ENCODE measurements at places on chromosomes 12 and 14. TPM values are rescaled to one million over a fixed set of nuclear protein-coding genes. Genes with fewer than 3 reads are reported as not detected.

Gene MDP1
- total RNA-seq = 12.6 TPM

DNA sequence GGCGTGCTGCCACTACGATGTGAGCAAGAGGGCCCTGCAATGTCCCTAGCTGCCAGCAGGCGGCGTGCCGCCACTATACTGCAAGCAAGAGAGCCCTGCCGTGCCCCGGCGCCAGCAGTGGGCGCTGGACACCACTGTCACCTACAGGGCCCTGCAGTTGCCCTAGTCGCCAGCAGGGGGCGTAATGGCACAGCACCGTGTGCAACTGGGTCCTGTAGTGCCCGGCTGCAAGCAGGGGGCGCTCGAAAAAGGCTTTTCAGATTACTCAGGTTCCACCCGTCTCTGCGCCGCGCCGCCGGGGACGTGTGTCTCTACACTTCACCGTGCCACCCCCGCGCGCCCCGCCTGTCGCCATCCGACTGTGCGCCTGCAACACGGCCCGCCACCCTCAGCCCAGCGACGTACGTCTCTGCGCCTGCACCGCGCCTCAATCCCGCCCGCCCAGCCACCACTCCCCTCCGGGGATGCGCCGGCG lies 1356.9 kb downstream of the TMEM121 start:
- H3K4me1 ChIP-seq = no peaks in the 10 kb centered on the region
- no peak overlapping the region for H3K27ac ChIP-seq
- H3K36me3 ChIP-seq = no peaks in the 10 kb centered on the region
- no peak overlapping the region for H3K4me3 ChIP-seq
- DNase-seq = no peak

DNA sequence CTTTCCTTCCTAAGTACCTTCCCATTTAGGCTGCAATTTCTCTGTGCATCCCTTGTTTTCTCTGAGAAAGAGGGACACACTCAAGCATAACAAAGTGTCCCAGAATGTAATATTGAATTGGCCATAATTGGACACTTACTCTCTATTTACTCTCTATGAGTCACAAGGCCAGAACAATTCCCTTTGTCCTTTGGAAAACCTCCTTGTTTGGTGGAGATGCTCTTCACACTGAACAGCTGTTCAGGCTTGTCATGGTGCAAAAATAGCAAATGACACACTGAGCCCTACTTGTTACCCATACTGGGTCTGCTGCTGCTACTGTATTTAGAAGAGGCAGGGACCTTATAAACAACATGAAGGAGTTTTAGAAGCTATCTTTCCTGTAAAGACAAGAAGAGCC lies 1590.5 kb upstream of the TMEM132C start:
- H3K36me3 ChIP-seq = no peaks in the 10 kb centered on the region
- no peaks in the 10 kb centered on the region for H3K4me1 ChIP-seq
- H3K27ac ChIP-seq = no peak overlapping the region
- no peak overlapping the region for H3K4me3 ChIP-seq
- no peak for DNase-seq

Gene TAS2R46
- 1.3 TPM for total RNA-seq

DNA sequence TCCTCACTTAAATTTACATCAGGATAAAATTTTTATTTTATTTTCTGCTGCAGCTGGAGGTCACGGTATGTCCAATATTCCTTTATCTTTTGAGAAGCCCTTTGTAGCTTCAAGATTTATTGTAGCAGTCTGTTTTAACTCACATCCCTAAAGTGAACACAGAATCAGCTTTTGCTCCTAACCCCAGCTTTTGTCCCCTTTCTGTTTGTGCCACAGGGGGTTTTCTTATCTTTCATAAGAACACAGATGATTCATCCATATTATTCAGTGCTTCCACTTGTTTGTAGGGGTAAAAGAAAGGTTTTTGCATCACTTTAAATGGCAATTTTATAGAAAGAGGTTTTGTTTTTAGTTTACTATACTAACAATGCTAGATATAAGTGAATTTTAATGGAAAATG lies 21.8 kb upstream of the PIK3C2G start:
- no peak overlapping the region for H3K27ac ChIP-seq
- H3K36me3 ChIP-seq = no peaks in the 10 kb centered on the region
- H3K4me1 ChIP-seq = no peaks in the 10 kb centered on the region
- no peak overlapping the region for H3K4me3 ChIP-seq

Gene ANKS1B
- total RNA-seq = not detected

DNA sequence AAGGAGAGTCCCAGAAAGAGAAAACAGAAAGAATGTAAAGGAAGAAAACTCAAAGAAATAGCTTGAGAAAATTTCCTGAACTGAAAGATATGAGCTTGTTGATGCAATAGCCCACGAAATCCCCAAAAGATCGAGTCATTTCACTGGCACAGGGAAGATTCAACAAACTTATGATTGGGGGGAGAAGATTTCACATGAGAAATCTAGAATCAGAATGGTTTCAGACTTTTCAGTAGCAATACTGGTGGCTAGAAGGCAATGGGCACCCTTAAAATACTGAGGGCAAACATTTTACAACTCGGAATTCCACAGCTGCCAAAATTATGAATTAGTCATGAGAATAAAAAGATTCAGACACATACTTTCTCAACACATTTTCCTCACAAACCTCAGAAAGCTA lies 8.9 kb upstream of the KRT7 start:
- peaks cover 6% of the 10 kb centered on the region for H3K4me1 ChIP-seq
- H3K36me3 ChIP-seq = no peaks in the 10 kb centered on the region
- H3K27me3 ChIP-seq = no peaks in the 10 kb centered on the region

- no peak for DNase-seq
- no peak within 1 kb of the TSS for H3K4me3 ChIP-seq
- H3K27ac ChIP-seq = no peak within 1 kb of the TSS
- H3K4me1 ChIP-seq = no peaks in the 10 kb centered on the region
Measured at GRCh38 chr14:94560751-94561655, at the start of gene SERPINA4. TSS of gene SERPINA4 (plus strand) at chr14:94561442. CDS start at chr14:94563483, 2,041 bp downstream.

GRCh38 chr12:27463511-27464219 lies 17.1 kb downstream of the SMCO2 start:
- DNase-seq = no peak
- no peak overlapping the region for H3K4me3 ChIP-seq
- H3K27me3 ChIP-seq = no peaks in the 10 kb centered on the region
- H3K4me1 ChIP-seq = peaks cover 5% of the 10 kb centered on the region
- no peak overlapping the region for H3K27ac ChIP-seq

GRCh38 chr14:69701857-69702256 lies 65.1 kb upstream of the SRSF5 start:
- H3K36me3 ChIP-seq = peaks cover 9% of the 10 kb centered on the region
- H3K27ac ChIP-seq = no peak overlapping the region
- no peak for DNase-seq
- H3K4me3 ChIP-seq = 0 out of 2 replicates have a peak overlapping the region, but pooled peaks have one; percentile 18
- peaks cover 50% of the 10 kb centered on the region for H3K4me1 ChIP-seq
- H3K27me3 ChIP-seq = no peaks in the 10 kb centered on the region

DNA sequence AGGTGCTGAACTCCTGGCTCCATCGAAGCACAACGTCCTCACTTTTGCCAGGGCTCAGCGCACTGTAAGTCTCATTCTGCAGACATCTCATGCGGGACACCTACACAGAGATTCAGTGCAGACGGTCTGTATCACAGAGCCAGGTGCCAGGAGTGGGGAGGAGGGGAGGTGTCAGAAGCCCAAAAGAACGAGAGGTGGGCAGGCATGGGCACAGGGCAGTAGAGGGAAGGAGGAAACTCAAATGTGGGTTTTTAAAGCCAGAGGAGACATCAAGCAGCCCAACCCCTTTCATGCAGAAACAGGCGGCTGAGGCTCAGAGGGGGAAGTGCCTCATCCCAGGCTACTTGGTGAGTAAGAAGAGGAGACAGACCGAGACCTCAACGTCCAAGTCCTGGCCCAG lies 2.5 kb upstream of the LPAR5 start:
- H3K4me1 ChIP-seq = peaks cover 38% of the 10 kb centered on the region
- no peak for DNase-seq
- no peaks in the 10 kb centered on the region for H3K36me3 ChIP-seq
- H3K27me3 ChIP-seq = no peaks in the 10 kb centered on the region

DNA sequence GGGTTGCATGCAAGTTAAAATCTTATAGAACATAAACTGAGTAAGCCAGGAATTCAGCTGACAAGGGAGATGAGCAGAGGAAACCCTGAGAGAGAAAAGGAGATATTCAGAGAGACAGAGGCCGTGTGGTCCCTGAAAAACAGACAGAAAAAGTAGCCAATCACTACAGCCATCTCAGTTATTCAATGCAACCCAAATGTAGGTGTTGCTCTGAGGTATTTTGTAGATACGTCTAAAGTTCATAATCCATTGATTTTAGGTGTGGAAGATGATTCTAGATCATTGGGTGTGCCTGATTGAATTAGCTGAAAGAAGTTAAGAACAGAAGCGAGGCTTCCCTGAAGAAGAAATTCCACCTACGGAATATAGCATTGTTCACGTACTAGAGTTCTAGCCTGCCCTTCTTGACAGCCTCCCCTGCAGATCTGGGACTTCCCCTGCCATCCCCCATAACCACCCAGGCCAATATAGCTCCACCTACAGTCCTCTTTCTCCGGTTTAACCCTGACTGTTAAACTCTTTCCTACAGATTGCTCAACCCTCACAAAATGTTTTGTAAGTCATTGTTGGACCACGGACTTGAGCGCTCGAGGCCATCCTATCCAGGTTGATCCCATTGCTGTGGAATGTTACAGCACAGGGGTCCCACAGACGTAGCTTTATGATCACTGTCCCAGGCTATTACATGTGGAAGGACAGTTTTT lies 21.7 kb downstream of the AICDA start:
- H3K4me1 ChIP-seq = peaks cover 3% of the 10 kb centered on the region
- H3K27me3 ChIP-seq = no peaks in the 10 kb centered on the region
- no peak for DNase-seq
- H3K4me3 ChIP-seq = 0 out of 2 replicates have a peak overlapping the region, but pooled peaks have one; percentile 36
- H3K36me3 ChIP-seq = no peaks in the 10 kb centered on the region

GRCh38 chr12:122871851-122872780 lies 23.8 kb downstream of the VPS37B start:
- no peaks in the 10 kb centered on the region for H3K27me3 ChIP-seq
- peak overlapping the region; percentile 57 for H3K4me3 ChIP-seq
- DNase-seq = peak; percentile 52
- peak overlapping the region; percentile 64 for H3K27ac ChIP-seq

Gene TMEM52B
- total RNA-seq = not detected

DNA sequence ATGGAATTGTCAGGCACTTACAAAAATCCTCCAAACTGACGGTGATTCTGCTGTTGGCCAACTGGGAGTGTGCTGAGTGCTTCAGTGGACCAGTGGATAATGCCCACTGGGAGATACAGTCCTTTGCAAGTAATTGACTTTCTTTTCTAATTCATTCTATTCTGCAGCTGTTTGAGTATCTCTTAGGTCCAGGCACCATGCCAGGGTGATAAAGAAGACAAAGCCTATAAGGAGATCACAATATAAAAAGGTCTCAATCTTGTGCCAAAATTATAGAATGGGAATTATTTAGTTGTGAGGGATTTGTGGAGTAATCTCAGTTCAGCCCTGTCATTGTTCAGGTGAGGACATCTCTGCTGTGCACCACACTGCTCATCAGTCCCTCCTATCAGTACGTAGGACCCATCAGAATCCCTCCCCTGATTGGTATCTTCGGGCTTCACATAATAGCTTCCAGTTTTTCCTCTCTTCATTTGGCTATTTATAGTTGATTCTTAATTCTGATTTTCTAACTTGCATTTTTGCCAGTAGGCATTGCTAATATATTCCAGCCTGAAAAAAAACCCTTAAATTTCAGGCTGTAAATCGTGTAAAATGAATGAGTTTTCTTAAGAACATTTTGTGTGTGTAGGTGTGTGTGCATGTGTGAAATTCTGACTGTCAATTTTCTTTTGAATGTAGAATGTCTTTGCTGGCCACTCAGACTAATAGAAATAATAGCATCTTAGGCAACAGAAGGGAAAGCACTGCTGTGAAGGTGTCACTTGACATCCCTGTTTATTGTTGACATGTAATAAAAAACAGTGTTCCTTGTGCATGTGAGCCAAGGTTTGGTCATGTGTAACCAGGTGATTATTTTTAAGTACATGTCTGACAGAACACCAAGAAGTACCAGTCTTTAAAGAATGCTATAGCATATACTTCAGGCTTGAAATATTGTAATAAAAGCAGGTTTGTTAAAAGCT lies 457.6 kb upstream of the RGS6 start:
- peaks cover 47% of the 10 kb centered on the region for H3K4me1 ChIP-seq
- no peak overlapping the region for H3K27ac ChIP-seq
- H3K4me3 ChIP-seq = no peak overlapping the region
- no peak for DNase-seq

- no peak overlapping the region for H3K27ac ChIP-seq
- H3K4me1 ChIP-seq = no peaks in the 10 kb centered on the region
- H3K27me3 ChIP-seq = no peaks in the 10 kb centered on the region
Measured at GRCh38 chr12:3531496-3531895, 40.5 kb downstream of the PRMT8 start.

DNA sequence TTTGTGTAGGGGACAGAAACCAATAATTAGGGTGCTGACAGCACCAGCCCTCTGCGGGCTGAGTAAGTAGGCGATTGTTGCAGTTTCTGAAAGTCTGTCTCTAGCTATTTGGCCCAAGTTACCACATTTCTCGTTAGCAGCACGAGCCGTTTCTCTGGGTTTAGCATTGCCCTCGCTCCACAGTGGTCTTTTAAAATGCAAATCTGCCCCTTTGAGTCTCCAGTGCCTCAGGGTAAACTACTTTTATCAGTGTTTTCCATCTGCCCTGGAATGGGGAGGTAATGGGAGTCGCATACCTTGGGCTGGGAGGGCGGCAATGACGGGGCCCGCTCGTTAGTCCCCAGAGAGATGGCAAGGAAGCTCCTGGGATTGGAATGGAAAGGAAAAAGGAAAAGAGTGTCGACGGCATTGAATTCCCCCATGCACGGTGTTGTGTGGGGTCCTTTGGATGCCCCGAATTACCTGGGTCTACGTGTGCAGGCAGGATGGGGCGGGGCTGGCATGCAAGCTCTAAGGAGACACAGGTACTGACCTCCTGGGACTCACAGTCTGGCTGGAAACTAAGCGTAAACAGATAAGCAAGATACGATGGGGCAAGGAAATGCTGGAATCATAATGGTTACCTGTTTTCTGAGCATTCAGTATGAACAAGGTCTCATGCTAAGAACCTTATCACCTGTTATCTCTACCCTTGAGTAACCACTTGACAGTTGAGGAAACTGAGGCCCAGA lies 131.8 kb upstream of the MAP1LC3B2 start:
- H3K27me3 ChIP-seq = no peaks in the 10 kb centered on the region
- no peak overlapping the region for H3K4me3 ChIP-seq
- no peaks in the 10 kb centered on the region for H3K36me3 ChIP-seq
- no peak for DNase-seq

Data from GM12878 (cell line).